ENCODE measurements at places on chromosomes 13 and 19.

GRCh38 chr13:76129305-76130000 lies 493.3 kb downstream of the LMO7 start:
- no peak for DNase-seq

GRCh38 chr13:113050734-113051431 lies 54.7 kb upstream of the F7 start:
- no peak for DNase-seq

DNA sequence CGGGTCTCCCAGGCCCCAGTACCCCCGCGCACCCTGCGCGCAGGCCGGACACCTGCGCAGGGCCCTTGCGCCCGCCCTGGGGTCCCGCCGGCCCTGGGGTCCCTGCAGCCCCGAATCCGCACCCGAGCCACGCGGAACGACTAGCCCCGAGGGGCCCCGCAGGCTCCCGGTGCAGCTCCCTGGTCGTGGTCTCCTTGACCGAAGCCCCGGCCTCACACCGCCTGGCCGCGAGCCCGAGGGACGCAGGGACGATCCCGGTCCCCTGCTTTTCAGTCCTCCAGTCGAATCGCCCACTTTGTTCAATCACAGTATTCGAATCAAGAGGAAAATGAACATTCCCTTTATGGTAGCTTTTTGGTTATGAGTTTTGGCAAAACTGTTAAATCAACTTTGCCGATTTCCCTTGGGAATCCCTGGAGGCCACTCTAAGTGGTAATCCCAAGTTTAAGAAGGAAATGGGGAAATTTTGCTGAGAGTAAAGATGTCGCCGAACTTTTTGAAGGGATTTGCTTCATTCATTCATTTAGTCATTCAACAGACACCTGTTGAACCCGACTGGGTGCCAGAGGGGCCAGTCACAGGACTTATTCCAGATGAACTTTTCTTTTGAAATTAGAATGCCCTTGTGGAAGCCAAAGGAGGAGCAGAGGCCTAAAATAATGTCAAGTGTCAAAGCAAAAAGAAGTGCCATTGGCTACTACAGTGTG lies 75.0 kb downstream of the ZIC5 start:
- DNase-seq: no peak

DNA sequence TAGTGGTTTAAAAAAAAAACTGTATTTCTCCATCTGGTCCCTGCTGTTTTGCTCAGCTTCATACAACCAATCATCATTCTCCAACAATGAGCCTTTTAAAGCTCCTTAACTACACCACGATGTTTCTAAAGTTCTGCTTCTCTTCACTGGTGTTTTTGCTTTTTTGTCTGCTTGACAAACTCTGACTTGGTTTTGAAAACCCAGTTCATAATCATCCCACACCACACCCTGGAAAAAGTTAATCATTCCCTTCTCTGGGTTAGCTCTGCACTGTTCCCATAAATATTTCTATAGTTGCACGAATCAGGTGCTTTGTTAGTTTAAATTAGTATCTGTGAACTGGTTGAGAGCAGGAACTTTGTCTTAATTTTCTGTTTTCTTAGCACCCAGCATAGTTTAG lies 217.1 kb downstream of the ENOX1 start:
- DNase-seq: no peak

DNA sequence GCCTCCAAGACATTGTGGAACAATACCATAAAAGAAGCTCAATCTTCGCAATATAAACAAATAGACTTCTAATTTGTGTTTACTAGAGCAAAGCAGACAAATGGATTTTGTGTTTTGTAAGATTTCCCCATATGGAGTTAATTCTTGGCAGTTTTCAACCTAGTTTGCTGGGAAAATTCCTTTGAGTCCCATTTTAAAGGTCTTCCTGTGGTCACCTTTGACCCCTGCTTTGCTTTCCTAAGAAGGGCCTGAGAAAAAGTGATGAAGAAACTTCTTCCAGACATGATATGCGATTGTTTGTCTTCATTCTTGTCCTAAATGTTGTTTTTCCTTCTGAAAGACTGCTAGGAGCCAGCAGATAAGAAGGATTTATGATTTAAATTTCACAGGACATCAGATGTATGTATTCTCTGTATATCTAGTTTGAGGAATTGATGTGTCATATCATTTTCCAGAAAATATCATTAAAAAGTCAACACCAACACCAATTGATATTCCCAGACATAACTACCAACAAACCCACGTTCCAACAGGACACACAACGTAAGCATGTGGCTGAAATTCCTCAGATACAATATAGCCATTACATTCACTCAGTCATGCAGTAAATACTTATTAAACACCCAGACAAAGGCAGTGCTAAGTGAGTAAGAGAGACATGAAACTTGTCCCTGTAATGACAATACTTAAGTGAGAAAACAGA lies 276.4 kb downstream of the LHFPL6 start:
- no peak for DNase-seq

GRCh38 chr13:43354153-43354945 lies 331.0 kb downstream of the DNAJC15 start:
- DNase-seq: no peak

DNA sequence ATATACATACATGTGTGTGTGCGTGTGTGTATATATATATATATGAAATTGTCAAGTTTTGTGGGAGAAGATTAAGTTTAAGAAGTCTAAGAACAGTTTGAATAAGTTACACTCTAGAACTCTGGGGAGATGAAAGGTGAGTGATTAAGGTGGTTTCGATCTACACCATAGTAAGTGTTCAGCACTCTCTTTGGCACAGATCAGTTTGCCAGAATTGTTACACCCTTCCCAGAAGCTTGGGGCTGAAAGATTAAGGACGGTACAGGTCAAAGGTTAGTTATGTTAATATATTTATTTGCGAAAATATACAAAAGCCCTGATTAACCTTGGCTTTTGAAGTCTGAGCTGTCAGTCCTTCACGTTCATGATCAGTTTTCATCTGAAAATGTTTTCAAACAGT lies 309.1 kb downstream of the KLF5 start:
- no peak for DNase-seq

DNA sequence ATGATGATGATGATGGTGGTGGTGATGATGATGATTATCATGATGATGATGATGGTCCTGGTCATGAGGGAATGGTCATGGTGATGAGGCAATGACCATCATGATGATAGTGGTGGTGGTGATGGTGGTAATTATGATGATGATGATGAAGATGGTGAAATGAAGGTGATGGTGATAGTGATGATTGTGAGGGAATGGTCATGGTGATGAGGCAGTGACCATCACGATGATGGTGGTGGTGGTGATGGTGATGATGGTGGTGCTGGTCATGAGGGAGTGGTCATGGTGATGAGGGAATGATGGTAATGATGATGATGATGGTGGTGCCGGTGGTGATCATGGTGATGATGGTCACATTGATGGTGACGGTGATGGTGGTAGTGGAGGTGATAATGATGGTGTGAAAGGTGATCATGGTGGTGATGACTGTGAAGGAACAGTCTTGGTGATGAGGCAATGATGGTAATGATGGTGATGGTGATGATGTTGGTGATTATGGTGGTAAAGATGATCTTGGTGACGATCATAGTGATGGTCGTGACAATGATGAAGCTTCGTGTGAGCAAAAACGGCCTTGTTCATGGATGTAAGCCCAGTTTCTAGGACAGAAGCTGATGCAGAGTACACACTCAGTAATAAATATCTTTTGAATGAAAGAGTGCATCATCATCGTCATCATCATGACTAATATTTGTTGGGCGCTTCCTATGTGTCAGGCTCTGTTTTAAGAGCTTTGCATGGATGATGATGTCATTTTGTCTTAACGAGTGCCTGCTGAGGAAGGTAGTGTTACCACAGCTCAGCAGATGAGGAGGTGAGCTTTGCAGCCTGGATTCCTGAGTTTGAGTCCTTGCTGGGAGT lies 17.3 kb downstream of the SBK2 start:
- peak; percentile 63 for DNase-seq

DNA sequence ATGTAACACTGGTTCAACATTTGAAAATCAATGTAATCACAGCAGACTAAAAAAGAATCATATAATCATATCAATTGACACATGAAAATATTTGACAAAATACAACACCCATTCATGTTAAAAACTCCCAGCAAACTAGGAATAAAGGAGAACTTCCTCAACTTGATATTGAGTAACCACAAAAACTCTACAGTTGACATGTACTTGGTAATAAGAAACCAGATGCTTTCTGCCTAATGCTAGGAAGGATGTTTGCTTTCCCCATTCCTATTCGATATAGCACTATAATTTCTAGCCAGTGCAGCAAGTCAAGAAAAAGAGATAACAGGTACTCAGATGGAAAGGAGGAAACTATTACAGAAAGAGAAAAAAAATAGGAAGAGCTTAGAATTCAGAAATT lies 26.9 kb downstream of the UFM1 start:
- DNase-seq: no peak

DNA sequence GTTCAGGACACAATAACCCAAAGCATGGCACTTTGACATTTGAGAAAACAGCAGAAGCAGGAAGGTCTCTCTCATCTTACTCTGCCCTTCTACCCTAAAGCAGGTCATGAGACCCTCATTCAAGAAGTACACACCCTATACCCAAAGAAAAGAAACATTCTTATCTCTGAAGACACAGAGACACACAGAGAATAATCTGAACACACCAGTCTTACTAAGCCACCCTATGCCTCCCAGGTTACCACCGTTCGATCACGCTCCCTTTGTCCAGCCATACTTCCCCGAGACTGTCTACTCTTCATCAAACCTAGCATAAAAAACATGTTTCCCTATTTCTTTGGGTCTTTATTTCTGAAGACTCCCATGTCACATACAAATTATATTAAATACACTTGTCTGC lies 66.5 kb upstream of the ANKRD10 start:
- DNase-seq: no peak

- no peak for DNase-seq
Observed at GRCh38 chr13:34883396-34883795, 58.7 kb upstream of the NBEA start.

DNA sequence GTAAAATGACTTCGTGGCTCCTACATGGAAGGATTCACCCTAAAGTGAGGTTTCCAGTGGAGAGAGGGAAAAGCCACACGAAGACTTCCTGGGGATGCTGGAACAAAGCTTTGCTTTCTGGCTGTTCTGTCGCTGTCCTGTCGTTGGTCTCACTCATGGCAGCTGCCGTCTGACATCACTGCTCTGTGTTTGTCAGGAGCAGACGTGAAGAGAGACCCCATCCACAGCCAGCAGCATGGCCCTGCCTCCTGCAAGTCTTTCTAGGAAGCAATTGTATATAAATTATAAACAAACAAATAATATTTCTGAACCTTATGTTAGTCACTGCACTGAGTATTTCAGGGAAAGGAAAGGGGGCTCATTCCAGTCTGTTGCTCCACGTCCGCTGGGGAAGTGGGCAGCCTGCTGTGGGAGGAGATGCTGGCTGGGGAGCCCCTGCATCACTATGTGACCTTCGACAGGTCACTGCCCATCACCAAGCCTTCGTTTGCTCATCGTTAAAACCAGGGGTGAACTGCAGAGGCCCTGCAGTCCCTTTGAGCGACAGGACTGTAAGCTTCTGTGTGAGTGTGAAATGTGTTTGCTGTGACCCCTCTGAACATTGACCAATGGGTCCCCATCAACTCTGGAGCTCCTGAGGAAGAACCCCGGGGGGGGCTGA lies 151.0 kb downstream of the DCT start:
- DNase-seq: no peak

DNA sequence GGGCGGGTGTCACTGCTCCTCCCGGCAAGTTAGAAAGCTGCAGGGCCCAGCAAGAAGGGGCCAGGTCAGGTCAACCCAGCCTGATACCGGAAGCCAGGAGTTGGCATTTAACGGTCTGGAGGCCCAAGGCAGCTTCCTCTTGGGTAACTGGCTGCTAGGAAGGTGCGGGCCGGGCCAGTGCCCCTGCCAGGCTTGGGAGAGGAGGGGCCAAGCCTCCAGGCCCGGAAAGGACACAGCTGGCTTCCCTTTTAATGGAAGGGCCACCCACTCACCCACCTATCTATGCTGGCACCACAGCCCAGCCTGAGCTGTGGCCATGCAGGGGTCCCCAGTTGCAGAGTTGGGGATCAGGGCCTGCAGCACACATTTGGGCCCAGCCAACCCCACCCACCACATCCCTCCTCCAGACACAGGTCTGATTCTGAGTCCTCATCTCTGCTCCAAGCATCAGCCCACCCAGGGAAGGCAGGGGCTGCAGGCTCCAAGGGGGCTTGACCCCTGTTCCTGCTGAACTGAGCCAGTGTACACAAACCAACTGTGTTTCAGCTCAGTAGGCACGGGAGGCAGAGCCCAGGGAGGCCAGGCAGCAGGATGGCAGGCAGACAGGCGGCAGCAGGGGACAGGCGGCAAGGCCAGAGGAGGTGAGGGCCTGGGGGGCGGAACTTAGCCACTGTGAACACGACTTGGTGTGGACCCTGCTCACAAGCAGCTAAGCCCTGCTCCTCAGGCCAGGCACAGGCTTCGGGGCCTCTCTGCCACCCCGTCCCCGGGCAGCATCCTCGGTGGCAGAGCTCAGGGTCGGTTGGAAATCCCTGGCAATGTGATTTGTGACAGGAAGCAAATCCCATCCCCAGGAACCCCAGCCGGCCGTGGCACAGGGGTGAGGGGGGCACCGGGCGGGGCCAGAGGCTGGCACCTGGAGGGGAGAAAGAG lies 40.8 kb downstream of the ZSWIM4 start:
- DNase-seq: peak; percentile 62

GRCh38 chr19:31109636-31110035 lies 239.6 kb downstream of the TSHZ3 start:
- no peak for DNase-seq

DNA sequence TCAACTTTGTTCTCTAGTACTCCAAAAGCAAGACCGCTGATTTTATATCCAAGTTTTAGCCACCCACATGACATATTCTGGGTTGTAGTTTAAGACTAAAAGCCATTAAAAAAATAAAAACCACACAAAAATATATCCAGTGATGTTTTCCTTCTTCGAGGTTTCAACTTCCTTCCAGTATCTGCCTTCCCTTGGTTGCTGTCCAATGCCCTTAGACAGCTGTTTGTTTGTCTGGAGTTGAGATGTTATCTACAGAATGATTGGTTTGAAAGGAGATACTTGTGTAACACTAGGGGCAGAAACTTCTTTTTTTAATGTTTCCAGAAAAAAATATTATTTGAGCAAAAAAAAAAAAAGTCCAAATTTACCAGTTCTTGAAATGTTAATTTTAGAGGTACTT lies 591.5 kb upstream of the PCDH9 start:
- no peak for DNase-seq

GRCh38 chr19:28940751-28941500 lies 272.0 kb downstream of the UQCRFS1 start:
- no peak for DNase-seq

DNA sequence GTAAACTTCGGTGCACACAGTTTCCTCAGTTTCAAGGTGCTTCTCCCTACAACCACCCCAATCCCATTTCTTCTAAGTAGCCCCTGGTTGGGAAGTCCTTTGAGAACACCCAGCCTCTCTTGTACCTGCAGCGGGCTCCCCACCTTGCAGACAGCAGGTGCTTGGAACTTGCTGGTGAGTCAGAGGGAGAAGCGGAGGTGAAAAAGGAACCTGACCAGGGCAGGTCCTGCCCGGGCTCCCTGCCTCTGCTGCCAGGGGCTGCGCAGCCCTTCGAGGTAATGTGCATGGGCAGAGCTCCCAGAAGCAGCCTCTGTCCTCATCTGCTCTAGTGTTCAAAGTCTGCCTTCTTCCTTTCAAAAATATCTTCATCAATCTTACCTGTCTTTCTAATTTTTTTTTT lies 274.0 kb upstream of the SOX1 start:
- no peak for DNase-seq

Data from RPMI7951 (cell line).